ENCODE measurements at places on chromosomes 5 and 9.

DNA sequence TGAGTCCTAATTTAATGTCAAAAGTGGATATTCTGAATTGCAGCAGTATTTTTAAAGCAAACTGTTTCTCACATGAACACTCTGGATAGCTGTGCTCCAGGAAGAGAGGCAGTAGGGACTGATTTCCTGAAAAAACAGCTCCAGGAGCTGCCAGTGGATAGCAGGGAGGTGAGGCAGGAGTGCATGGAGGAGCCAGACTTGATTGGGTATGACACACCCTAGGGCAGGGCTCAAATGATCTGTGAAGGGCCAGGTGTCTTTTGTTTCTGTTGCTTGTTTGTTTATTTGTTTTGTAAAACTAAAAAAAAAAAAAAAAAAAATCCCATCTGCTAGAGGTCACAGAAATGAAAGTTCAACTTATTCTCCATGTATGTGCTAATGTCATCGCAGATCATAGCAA lies 83.4 kb downstream of the ADRB2 start:
- no peak for DNase-seq

DNA sequence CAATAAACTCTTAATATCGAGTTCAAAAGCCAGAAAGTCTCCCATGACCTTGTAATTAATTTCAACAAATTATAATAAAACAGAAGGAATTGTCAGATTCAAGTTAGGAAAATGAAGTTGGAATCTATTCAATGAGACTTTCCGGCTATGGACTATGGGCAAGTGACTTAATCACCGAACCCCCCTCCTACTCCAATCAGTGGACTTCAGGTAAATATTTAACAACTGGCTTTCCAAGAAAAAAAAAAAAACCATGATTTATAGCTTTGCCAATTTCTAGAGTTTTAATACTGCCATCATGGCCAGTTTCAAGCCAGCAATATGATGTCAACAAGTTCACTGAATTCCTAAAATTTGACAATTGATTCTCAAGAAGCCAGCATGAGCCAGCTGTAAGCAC lies 4.5 kb downstream of the SLC45A2 start:
- no peak for DNase-seq

- DNase-seq: no peak
Measured at GRCh38 chr5:160923411-160923810, 71.4 kb upstream of the ATP10B start.

- no peak for DNase-seq
Measured at GRCh38 chr9:108477529-108478006, 378.2 kb downstream of the ACTL7B start.

DNA sequence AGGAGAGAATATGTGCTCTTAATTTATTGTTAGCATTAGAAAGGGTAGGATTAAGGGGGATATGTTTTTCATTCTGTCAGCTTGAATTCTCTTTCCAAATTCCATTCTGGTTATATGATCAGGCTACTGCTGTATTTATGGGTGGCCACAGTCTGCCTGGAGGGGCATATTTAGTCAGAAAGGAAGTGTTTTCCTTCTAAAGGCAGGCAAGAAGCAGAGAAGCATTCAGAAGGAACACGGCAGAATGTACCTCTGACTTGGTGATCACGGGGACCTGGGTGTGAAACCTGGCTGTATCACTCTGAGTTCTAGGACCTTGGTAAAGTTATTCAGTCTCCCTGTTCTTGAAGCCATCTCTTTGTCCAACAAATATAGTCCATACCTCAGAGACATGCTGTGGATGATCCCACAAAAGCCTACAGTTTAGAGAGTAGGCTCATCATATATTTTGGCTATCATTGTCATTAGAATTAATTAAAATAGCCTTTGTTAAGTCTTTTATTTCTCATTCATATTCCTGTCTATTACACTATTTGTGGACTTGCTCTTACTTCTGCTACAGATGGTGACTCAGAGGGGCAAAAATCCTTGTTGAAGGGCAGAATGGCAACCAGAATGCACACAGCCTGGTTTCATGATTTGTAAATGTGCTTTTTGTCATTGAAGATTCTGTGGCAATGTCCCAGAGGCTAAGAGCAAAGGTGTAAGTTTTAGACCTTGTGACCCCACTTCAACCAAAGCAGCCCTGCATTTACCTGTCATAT lies 2.7 kb downstream of the TNC start:
- no peak for DNase-seq

- no peak for DNase-seq
Measured at GRCh38 chr5:52996979-52997378, 7.8 kb downstream of the ITGA2 start.

GRCh38 chr9:108688676-108689075 lies 167.1 kb downstream of the ACTL7B start:
- no peak for DNase-seq

- DNase-seq: no peak
Measured at GRCh38 chr9:85522459-85523092, 219.2 kb downstream of the AGTPBP1 start.

GRCh38 chr5:102823441-102823874 lies 68.4 kb downstream of the PAM start:
- DNase-seq: no peak

- DNase-seq: no peak
Measured at GRCh38 chr9:89304834-89305188, 6.2 kb upstream of the CKS2 start.

- DNase-seq: no peak
Measured at GRCh38 chr5:145775893-145776444, 59.2 kb downstream of the PRELID2 start.

DNA sequence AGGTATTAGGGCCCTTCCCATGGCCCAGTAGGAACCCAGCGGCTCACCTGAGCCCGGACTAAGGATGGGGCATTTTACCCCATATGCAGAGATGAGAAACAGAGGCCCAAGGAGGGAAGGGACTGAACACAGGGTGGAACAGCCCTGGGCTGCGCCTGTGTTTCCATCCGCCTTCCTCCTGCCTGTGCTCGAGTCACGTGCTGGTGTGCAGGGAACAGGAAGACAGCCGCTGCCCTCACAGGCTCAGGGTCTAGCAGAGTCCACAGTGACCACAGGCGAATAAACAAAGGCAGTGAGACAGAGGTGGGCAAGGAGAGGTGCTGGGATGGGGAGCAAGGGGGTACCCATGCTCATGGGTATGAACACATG lies 129.4 kb downstream of the C9orf50 start:
- DNase-seq: no peak

DNA sequence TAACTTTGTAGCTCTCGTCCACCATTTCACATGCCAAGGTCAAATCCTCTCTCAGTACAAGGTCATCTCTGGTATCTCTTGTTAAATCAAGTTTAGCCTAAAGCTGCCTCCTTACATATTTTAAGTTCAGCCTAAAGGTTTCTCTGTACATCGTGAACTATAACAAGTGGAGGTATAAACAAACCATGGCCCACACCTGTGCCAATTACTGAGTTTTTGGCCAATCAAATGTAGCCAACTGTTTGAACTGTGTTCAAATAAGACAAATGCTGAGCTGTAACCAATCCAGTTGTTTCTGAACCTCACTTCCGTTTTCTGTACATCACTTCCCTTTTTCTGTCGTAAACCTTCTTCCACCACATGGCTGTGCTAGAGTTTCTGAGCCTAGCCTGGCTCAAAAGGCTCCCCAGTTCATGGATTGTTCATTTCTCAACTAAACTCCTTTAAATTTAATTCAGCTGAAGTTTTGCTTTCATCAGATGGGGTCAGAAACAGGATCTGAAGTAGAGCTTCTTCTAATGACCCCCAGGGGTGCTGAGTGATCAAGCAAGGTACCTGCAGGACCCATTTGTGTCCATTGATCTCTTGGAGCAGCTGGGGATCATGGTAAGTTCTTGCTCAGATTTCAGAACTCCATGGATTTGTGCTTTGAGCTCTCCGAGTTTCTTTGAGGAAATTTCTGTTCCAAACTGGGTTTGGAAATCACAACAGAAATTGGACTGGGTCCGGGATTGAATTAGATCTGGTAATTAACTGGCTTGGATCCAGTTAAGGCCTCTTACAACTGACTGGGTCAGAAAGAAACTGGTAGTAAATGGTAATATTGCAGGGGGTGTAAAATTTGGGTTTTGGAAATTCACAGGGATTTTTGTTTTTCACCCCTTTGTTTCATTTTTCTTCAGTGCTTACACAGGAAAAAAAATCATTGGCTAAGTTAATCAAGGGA lies 11.0 kb upstream of the NANS start:
- DNase-seq: no peak

DNA sequence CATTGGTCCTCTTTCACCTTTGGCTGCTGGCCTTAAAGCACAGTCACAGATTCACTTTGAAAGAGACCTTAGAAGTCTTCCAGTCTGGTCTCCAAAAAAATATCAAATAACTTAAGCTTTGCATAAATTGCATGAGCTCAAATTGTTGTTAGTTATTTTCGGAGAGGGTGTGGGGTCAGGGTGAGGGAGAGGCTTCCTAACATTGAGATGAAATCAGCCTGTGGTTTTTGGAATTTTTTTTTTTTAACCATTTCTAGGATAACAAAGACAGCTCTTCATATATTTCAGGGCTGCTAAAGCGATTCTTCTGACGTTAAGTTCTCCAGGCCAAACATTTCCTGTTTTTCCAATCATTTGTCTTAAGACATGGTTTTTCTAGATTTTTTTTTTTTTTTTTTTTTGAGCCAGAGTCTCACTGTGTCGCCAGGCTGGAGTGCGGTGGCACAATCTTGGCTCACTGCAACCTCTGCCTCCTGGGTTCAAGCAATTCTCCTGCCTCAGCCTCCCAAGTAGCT lies 4.5 kb downstream of the OCLN start:
- no peak for DNase-seq

- no peak for DNase-seq
Measured at GRCh38 chr5:45162974-45163373, 354.2 kb downstream of the MRPS30 start.

GRCh38 chr5:139678751-139679750 lies 30.9 kb downstream of the CXXC5 start:
- DNase-seq: no peak

- no peak for DNase-seq
Measured at GRCh38 chr5:99169309-99169708, 240.5 kb upstream of the CHD1 start.

GRCh38 chr9:27196383-27196782 lies 87.4 kb downstream of the TEK start:
- no peak for DNase-seq

DNA sequence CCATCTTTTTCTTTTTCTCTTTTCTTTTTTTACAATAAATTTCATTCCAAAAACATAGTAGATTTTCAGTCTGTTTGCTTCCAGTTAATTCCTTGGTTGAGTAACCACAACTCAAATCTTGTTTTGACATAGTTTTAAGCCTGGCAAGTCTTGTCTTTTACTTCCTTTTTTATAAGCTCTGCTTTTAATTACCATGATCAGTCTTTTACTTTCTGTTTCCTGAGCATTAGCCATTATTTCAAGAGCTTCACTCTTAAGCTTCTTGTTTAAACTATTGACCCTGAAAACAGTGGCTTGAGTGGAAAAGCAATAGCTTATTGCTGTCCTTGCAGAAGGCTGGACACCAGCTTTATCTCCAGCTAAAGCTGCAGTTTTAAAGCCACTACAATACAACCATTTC lies 1363.3 kb downstream of the MAT2B start:
- no peak for DNase-seq

DNA sequence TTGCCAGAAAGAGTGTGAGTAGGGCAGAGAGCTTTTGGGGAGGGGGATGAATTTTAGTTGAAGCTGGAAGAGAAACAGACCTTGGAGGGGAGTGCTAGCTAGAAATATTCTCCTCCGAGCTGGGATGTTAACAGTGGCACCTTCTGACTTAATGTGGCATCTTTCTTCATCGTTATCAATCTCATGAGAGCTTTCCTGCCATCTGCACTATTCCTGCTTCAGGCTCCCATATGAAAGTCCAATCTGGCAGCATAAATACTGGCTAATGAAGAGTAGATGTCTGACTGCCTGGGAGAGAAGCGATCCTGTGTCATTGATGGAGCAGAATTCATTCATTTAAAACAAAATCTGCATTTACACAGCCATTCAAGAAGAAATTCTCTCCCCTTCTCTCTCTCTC lies 284.5 kb downstream of the TMEM38B start:
- no peak for DNase-seq

DNA sequence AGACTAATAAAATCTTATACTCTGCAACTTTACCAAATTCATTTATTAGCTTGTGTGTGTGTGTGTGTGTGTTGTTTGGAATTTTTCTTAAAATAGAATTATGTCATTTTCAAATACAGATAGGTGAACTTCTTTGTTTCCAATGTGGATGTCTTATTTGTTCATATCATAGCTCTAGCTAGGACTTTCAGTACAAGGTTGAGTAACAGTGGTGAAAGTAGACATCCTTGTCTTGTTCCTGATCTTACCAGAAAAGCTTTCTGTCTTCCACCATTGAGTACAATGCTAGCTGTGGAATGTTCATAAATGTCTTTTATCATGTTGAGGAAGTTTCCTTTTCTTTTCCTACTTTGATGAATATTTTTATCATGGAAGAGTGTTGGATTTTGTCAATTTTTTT lies 74.8 kb downstream of the CCDC192 start:
- DNase-seq: no peak

- no peak for DNase-seq
Measured at GRCh38 chr5:1156754-1157460, 44.5 kb upstream of the SLC6A19 start.

- no peak for DNase-seq
Measured at GRCh38 chr9:82991671-82992070, 71.3 kb downstream of the RASEF start.

DNA sequence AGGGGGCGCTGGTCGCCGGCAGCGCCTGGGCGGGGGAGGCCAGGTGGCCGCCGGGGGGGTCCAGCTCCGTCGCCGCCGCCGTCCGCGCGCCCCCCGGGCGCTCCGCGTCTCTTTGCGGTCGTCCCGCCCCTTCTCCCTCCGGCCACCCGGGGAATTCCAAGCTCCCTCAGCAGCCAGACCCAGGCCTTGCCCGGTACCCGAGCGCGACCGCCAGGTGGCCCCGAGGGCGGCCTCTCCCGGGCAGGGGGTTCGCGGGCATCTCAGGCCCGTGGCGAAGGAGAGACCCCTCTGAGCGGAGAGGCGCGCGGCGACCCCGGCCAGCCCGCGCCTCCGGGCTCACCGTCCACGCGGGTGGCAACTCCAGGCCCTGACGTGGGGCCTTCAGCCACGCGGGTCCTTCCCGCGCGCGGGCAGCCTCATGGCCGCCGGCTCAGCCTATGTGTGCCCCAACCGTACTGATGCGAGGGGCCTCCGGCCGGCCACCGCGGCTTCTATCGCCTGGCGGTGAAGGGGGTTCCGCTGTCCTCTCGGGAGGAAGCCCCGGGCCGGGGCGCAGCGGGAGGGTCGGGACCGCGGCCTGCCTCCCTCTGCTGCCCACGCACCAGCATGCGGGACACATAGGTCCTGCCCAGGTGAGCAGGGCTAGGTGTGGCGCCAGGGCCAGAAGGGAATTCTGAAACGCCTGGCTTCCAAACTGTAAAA lies 529 bp upstream of the NRARP start:
- no peak for DNase-seq

GRCh38 chr5:159412284-159413046 lies 82.2 kb upstream of the IL12B start:
- DNase-seq: peak; percentile 24

GRCh38 chr5:138252944-138253343 lies 21.5 kb downstream of the GFRA3 start:
- no peak for DNase-seq

DNA sequence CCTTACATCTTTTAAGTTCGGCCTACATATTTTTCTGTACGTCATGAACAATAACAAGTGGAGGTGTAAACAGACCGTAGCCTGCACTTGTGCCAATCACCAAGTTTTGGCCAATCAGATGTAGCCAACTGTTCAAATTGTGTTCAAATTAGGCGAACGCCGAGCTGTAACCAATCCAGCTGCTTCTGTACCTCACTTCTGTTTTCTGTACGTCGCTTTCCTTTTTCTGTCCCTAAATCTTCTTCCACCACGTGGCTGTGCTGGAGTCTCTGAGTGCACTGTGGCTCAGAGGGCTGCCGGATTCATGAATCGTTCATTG lies 26.4 kb downstream of the TRIM14 start:
- no peak for DNase-seq
